ENCODE measurements at places on chromosomes 12 and 14.

DNA sequence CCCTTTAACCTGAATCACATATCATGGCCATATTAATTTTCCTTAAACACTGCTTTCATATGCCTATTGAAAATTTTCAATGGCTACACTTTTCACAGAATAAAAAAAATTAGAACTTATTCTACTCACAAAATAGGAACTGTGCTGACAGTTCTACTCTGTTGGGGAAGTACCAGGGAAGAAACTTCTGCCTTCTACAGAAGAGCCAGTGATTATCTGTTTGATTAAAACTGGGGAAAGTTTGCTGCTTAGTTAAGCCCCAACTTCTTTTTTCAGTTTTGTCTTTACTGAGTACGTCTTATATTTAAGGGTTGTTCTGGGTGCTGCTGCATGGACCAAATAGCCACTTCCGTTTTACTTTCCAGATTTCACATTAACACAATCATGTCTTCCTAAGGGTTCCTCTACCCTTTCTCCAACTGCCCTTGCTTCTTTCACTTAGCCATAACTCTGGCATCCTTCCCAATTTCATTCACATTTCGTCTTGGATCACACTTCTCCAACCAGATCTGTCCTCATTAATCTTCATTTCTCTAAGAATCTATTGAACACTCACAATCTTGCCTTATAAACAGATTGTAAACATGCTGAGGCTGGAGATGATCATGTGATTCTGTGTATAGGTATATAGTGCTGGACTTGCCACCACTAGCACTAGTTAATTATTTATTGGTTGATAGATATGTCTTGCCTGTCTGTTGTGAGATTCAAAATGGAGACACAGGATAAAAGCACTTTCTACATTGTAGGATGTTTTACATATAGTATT, 1.9 kb upstream of the SEL1L start:
- no peak for DNase-seq

- DNase-seq: no peak
These were observed 2.6 kb upstream of the WNK1 start for GRCh38 chr12:749751-750270.

GRCh38 chr12:6813363-6813762, 8.3 kb upstream of the GPR162 start:
- no peak for DNase-seq

DNA sequence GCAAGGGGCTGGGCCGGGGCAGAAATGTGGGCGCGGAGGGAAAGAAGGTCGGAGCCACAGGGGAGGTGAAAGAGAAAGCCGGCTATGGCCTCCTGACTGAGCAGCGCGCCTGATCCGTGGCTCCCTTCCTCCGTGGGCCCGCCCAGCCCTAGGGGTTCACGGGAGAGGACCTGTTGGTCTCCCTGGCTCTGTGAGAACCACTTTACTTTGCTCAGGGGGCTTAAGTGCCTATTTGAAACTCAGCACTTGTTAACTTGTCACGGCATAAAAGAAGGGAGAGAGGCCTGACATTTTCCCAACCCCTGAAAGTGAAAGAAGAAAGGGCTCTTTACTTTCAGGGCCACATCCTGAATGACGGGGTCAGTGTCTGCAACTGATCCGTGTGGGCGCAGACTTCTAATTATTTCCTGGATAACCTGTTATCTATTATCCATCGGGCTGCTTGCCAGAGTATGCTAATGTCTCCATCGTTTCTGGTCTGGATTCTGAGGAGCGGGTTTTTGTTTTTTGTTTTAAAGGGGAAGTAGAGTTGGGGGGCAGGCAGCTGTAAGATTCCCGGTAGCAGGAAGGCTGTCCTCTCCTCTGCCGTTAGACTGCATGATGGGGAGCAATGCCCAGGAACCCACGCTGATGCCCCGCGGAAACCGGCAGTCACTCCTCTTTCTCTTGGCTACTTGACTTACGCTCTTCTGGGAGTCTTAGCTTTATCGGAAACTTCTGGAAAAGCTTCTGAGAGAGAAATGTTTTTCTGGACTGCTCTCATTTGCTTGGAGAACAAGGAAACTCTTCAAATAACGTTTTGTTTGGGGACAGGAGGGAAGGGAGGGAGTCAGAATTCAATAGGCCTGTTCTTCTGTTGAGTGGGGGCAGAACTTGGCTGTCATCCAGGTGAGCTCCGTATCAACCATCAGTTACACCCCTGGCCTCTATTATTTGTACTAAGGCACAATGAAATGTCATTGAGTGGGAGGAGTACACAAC, 127.7 kb upstream of the MAX start:
- peak; percentile 20 for DNase-seq

GRCh38 chr12:12527820-12528296, 34.8 kb downstream of the DUSP16 start:
- no peak for DNase-seq

DNA sequence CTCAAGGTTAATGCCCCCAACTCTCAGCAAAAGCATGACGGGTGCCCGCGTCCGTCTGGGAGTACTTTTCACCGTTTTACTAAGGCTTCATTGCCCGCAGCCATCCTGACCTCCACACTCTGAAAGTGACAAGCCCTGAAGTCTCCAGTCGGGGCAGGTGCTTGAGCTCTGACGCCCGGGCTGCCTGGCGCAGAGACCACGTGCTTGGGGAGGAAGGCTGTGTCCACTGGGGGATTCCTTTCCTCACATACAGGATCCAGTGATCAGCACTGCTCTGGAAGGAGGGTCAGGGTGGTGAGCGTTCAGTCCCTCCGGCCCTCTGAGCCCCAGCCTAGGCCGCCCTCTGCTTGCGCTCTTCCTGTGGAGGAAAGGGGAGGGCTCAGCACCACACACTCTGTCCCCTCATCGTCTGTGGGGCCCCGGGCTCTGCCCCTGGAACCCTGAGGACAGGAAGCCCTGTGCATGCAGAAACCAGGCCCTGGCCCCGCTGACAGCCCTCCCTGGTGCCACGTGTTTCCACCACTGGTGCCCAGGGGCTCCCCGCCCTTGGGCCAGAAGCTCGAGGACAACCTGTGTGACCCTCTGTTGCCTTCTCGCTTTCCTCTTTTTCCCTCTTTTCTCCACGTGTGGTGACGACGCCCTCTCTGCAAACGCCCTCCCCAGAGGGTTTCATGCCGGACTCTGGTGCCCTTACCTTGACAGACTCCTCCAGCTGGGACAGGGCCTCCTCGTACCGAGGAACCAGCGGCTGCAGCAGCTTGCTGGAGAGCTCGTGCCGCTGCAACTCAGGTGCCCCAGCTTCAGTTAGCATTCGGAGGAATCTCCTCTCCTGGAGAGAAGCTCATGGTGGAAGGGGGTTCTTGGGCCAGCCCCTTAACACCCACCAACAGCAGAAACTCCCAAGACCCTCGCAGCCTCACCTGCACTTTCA, 4.9 kb downstream of the DDX51 start:
- no peak for DNase-seq

- no peak for DNase-seq
These were observed 51.9 kb downstream of the TESPA1 start for GRCh38 chr12:54932691-54933090.

- DNase-seq: no peak
These were observed 14.7 kb upstream of the POC1B start for GRCh38 chr12:89540586-89540985.

DNA sequence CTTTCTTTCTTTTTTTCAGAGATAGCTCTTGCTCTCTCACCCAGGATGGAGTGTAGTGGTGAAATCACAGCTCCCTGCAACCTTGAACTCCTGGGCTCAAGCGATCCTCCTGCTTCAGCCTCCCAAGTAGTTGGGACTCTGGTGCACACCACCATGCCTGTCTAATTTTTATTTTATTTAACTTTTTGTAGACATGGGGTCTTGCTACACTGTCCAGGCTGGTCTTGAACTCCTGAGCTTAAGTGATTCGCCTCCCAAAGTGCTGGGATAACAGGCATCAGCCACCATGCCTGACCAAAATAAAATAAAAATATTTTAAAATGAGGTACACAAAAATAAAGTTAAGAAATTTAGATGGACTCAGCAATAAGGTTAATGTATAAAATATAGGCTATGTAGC, 5.1 kb upstream of the LEMD3 start:
- DNase-seq: no peak

DNA sequence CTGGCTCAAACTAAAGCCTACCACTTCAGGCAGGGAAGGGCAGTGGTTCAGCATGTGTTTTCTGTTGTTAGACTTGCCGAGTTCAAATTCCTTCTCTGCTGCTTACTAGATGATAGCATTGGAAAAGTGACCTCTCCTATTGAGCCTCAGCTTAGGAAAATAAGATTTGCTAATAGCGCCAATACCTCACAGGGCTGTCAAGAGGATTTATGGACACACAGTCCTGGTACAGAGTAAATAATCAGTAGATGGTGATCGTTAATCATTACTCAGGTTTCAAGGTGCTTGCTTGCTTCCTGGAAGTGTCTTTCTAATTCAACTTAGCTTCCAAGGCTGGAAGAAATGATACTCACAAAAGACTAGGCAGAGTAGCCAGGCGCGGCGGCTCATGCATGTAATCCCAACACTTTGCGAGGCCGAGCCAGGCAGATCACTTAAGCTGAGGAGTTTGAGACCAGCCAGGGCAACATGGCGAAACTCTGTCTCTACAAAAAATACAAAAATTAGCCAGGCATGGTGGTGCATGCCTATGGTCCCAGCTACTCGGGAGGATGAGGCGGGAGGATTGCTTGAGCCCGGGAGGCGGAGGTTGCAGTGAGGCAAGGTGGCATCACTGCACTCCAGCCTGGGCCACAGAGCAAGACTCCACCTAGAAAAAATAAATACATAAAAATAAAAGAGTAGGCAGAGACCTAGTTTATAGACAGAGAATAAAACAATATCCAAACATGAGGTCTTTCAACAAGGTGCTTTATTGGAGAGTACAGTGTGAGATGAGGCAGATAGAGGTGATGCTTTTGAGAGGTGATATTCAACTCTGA, 6.0 kb downstream of the PLA2G1B start:
- DNase-seq: no peak
